AG04450 (cell line): ENCODE measurements at places on chromosomes 1 and 21. TPM values are rescaled to one million over a fixed set of nuclear protein-coding genes. Genes with fewer than 3 reads are reported as not detected.

DNA sequence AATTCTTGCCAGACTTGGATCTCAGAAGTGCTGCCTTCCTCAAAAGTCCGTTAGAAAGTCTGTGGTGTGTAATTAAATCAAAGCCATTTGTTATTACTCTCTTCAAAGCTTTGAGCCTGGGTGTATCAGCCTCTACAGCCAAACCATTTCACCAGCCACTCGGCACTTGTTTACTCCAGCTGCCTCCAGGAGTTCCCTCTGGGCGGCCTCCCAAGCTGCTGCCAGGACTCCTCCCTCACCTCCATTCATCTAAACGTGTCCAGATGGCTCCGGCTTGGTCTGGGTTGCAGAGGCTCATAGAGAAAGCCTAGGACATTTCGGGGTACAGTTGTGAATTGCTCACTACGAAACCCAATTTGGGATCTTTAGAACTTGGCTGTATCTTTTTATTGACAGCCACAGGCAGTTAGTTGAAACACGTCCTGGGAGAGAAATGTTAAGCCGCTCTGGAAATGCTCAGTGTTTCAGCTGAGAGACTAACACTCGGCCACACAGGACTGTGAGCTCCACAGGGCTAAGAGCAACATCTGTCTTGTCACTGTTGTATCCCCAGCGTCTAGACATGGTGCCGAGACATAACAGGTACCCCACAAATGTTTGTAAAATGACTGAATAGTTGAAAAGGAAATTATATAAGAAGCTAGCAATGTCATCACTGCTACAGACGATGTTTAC is 116.9 kb upstream of the NGF start:
- DNase-seq, result peak; percentile 75

GRCh38 chr21:31099122-31099521 is 60.8 kb upstream of the KRTAP19-8 start:
- DNase-seq, result no peak

DNA sequence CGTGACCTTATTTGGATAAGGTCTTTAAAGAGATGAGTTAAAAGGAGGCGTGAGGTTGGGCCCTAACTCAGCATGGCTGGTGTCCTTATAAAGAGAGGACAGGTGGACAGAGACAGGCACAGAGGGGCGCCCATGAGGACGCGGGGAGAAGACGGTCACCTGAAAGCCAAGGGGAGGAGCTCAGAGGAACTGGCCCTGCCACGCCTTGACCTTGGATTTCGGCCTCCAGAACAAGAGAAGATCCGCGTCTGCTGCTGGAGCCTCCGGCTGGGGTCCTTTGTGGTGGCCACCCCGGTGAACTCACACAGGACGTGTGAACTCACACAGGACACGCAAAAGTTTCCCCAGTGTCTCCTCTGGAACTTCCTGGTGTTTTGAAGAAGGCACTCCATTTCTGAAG is 122.7 kb downstream of the SIK1 start:
- no peak for DNase-seq

DNA sequence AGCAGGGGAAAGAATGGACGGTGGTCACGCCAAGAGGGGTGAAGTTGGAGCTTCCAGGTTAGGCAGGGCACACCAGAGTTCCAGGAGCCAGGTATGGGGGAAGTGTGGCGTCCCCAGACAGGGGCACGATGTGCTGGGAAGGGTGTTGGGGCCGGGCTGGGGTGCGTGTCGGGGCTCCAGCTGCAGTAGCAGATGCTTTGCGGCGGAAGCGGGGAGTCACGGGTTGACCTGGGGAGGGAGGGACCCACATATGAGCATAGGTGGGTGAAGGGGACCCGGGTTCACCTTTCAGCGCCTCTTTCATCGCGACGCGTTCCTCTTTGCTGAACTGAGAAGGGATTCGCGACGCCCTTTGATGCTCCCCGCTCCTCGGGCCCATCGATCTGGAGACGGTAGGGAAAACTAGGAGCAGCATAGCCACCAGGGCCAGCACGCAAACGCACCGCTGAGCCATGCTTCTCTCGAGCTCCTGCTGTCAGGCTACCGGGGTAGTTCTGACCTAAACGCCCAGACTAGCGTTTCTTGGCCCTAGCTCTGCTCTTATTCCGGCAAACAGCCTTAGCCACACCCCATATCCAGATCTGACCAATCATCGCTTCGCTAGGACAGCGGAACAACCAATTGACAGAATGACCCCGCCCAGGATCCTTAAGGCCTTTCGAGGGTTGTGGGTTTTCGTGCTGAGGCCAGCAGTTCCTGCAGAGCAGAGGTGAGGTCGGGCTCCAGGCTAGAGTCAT is at the start of gene PM20D1:
TSS of gene PM20D1 (minus strand) at position 514 of the 737 bp plus-strand sequence. CDS start at position 454, 60 bp downstream.
- DNase-seq, result peak; percentile 51

DNA sequence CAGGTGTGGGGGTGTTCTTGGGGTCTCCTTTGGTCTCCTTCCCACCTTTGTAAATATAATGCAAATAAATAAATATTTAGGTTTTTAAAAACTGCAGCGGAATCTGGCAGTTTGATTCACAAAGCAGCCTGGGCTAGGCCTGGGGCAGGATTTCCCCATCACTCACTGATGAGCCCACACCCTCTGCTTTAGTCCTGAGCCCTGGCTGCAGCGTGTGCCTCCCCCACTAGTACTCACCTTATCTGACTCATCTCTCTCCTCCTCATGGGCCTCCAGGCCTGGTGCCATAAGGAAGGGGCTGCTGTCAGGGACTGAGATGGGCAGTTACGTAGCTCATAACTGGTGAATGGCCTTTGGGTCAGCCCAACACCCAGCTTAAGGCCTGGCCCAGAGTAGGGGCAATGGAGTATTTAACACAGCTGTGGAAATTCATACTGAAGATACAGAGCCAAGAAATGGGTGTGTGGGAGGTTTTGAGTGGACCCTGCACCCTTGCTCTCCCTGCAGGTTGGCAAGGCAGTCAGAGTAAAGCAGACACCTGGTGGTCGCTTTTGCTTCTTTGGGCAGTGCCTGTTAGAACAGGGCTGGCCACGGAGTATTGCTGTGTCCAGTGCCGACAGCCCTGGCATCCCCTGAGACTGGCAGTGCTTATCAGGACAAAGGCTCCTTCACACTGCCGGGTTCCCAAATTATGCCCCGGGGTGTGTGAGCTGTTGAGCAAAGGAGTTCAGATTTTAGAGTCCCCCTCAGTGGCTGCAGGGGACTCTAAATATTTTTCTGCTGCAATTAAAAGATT is 39.7 kb downstream of the AZIN2 start:
- no peak for DNase-seq

DNA sequence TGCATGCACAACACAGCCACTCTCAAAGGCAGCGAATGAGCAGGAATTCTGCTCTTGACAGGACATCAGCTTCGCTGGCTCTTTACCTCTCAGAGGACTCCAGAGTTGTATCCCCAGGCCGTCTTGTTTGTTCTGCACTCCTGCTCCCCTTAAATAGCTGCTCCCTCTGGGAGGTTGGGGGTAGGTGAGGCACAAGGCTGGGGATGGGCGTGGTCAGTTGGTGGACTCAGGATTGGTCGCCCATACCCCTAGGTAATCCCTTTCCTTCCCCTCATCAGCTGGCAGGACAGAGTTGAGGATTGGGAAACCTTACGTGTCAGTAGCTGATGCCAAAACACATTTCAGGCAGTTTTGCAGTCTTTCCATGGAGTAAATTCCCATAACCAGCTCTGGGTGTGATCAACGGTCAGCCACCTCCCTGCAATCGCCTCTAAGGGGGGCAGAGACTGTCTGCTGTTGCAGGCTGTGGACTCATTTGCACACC is at the start of gene PLA2G2A:
TSS of gene PLA2G2A (minus strand) at position 125 of the 484 bp plus-strand sequence. CDS start 845 bp downstream, outside the sequence.
- DNase-seq, result no peak

- no peak for DNase-seq
Measured at GRCh38 chr21:35829067-35829466, 231.3 kb downstream of the SETD4 start.

- no peak for DNase-seq
Measured at GRCh38 chr21:20720623-20721022, 277.6 kb upstream of the NCAM2 start.

GRCh38 chr1:46445773-46446256 is 43.8 kb upstream of the DMBX1 start:
- DNase-seq, result no peak

DNA sequence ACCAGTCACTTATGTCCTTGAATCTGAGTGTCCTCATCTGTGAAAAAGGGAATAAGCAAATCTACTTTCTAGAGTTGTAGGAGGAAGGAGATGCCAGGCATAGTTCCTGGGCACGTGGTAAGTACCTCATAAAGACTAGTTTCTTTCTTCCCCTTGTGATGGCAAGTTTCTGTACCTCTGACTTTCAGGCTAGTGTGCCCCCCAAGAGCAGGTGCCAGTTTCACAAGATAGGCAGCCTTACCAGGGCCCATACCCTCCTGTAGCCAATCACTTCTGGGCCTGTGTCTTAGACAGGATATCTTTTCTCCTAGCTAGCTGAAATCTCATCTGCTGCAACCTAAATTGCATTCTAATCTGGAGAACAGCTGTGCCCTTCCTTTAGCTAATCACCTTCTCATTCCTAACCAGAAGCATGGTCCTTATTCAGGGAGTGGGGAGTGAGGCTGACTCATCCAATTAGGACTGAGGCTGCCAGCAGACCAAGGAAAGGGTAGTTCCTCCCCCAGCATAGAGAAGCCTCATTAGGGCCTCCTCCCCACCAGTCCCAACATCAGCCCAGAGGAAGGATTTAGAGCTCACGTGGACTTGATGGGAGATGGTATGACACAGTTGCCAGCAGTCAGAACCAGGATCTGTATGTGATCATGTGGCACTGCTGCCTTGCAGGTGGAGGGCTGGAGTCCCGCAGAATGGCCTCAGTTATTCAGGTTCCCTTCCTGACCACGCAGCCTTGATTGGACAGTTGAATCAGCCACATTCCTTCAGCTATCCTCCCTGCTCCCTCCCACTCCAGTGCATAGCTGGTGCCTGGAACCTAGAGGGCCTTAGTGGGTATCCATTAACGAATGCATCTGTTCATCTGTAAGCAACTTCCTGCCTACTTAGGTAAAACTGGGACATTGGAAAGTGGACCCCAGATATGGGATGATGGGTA is 7.9 kb downstream of the KLHDC8A start:
- DNase-seq, result no peak

DNA sequence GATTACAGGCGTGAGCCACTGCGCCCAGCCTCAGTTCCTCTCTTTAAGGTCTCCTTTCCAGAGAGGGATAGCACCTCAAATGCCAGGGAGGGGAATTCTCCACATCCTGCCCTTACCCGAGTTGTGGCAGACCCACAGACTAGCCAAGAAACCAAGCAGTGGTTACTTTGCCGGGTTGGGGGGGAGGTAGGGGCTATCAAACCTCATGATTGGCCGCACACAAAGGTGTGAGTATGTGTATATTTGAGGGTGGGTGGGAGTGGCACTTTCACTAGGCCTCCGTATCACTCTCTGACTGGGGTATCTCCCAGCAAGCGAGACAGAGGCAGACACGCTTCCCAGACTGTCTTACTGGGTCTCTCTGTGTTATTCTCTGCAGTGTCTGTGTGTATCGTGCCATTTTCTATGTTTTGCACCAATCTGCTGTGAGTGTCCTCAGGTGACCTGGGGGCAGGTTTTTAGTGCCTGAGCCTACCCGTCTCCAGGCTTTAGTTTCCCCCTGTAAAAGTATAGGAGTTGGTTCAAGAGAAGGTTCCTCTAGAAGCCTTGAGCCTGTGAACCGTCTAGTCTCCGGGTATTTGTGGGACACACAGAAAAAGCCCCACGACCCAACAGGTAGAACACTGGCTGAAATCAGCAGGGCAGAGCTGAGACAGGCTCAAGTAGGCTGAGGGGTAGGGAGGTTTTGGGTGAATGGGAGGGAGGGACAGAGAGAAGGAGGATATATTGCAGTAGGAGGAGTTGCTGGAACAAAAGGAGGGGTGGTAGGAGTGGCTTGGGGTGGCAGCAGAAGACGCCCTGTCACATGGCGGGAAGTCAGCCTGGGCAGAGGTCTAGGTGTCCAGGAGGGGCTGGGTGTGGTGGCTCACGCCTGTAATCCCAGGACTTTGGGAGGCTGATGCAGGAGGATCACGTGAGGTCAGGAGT is 10.3 kb downstream of the LMNA start:
- no peak for DNase-seq

DNA sequence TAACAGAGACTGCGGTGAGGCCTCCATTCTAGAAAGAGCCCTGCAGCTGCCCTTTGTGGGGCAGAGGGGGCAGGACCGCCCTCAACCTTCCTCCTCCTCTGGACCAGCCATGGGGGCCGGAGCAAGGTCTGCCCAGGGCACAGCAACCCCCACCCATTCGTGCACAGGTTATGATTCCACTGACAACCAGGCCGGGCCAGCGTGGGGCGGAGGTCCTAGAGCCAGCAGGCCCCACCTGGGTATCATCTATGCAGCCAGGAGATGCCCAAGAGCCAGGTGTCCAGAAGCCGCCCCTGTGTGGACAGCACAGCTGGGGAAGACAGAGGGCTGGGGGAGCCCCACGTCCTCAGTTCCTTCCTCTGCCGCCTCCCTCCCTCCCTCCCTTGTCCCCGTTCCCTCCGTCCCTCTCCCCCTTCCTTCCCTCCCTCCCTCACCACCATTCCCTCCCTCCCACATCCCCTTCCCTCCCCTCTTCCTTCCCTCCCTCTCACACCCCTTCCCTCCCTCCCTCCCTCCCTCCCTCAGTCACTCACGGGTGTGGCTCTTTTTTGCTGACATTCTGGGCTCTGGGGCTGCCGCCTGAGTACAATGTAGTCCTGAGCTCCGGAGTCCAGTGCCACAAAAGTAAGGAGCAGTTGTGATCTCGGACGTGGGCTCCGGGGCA is 12.3 kb downstream of the RNF223 start:
- no peak for DNase-seq

GRCh38 chr1:234647245-234647644 is 37.3 kb upstream of the IRF2BP2 start:
- no peak for DNase-seq

- no peak for DNase-seq
Measured at GRCh38 chr1:208714323-208714722, 470.1 kb upstream of the PLXNA2 start.

DNA sequence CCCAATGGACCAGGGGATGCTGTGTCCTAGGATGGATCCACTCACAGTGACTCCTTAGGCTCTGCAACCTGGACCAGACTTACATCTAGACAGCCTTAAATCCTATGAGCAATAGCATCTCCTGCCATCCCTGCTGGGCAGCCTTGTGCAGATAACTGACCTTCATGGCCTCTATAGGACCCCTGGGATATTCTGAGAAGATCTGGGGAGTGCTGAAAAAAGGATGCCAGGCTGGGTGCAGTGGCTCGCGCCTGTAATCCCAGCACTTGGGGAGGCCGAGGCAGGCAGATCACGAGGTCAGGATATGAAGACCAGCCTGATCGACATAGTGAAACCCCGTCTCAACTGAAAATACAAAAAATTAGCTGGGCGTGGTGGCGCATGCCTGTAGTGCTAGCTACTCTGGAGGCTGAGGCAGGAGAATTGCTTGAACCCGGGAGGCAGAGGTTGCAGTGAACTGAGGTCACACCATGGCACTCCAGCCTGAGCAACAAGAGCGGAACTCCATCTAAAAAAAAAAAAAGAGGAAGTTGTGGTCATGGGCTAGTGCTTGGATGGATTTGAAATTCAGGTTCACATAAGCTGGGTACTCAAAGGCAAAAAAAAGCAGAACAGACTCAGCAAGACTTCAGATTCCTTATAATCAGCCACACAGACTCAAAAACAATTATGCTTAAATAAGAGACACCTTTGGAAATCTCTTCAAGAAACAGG is 10.9 kb upstream of the SH2D1B start:
- no peak for DNase-seq

Gene TRABD2B
- polyA plus RNA-seq, result not detected in 2 replicates

Gene CYP4A11
- polyA plus RNA-seq, result not detected in 2 replicates

Gene TDRD5
- polyA plus RNA-seq, result not detected in 2 replicates

Gene AMIGO1
- 1.5 and 2.3 TPM in 2 replicates for polyA plus RNA-seq

Gene ESPN
- not detected in 2 replicates for polyA plus RNA-seq

Gene P3H1
- 156 and 188 TPM in 2 replicates for polyA plus RNA-seq

Gene PLCH2
- 0.05 and 0.06 TPM in 2 replicates for polyA plus RNA-seq
